ENCODE measurements at places on chromosomes 16 and 17. TPM values are rescaled to one million over a fixed set of nuclear protein-coding genes. Genes with fewer than 3 reads are reported as not detected.

Gene MYH10
- 185 TPM for total RNA-seq

Gene ABCC12
- not detected for total RNA-seq

Gene SHBG
- total RNA-seq, result 0.37 TPM

Gene FOXO3B
- 3.6 TPM for total RNA-seq

Gene GJD3
- not detected for total RNA-seq

Gene KRTAP4-9
- not detected for total RNA-seq

Gene CES5A
- total RNA-seq, result not detected
